ENCODE measurements at places on chromosomes 2 and 18.

- no peak for DNase-seq
These were observed 252.2 kb upstream of the SPHKAP start for GRCh38 chr2:228433721-228434120.

- no peak for DNase-seq
These were observed 66.2 kb downstream of the SP3 start for GRCh38 chr2:173898996-173899395.

GRCh38 chr2:47002480-47003381 is 87.1 kb upstream of the MCFD2 start:
- DNase-seq: no peak

DNA sequence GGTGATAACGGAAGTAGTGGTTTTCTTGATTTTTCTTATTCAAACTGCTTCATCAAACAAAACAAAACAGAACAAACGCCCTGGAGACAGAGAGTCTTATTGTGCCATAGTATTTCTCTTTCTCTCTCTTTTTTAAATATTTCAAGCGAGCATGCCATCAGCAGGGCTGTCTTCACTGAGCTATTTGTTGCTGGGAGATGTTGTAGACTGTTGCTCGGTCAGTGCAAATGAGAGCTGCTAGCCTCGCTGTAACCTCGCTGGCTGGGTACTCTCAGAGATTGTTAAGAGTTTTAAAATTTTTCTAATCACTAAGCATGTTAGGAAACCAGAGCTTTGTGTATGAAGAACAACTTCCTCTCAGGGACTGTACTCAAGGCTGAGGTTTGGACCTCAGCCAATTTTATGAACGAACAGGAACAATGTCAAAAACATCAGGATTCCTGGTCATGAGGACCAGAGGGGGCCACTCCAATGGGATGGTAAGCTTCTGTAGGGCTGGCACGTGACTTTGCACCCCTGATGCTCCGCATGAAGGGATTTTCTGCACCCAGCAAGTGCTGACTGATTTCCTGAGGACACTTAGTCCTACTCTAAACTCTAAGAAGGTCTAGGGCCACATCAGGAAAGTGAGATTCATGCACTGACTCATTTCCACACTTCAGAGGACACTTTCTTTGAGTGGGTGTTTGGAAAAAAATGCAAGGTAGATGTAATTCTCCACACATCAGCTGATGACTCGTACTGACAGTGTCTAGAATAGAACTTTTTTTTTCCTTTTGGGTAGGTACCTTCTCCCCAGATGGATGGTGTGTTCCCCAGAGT is 59.8 kb upstream of the IL1R1 start:
- no peak for DNase-seq

GRCh38 chr2:216555274-216555673 is 56.6 kb downstream of the RPL37A start:
- DNase-seq: no peak

DNA sequence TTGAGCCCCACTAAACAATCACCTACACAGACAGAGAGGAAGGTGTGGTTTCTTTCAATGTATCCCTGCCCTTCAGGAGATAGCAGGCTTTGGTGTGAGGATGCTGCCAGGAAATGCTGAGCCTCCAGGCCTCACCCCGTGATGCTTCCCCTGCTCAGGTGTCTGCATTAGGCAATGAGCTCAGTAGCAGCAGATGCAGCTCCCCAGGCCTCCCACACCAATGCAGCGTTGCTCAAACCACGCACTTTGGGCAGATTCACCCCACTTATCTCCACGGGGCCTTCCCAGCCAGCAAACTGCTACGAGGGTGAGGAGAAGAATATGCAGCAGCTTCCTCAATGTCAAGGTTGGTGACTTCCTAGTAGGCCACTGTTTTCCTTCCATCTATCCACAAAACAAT is 229.3 kb upstream of the PXDN start:
- no peak for DNase-seq

DNA sequence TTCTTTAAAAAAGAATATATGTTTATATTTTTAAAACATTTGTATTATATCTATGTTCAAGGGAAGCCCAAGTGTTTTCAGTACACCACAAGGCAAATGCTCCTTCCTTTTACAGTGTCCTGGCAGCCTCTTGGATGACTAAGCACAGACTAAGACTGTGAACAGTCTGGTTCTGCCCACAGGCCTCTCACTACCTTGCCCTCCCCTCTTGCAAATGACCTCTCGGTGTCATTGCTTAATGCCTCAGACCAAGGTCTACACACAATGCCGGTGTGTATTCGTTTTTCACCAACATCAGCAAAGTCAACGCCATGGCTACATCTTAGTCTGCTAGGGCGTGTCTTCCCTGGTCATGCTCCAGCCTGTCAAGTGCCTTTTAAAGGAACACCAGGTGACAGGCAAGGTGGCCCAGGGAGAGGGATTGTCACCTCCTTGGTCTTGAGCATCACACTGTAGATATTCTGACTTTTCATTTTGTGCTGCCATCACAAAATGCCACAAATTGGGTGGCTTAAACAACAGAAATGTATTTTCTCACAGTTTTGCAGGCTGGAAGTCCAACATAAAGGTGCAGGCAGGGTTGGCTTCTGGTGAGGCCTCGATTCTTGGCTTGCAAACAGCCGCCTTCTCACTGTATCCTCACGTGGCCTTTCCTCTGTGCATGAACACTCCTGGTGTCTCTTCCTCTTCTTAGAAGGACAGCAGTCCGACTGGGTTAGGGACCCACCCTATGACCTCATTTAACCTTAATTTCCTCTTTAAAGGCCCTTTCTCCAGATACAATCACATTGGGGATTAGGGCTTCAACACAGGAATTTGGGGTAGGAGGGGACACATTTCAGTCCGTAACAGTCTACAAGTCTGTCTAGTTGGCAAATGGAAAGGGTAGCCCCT is 266.5 kb downstream of the KLHL29 start:
- no peak for DNase-seq

GRCh38 chr2:57543211-57543610 is 503.4 kb upstream of the VRK2 start:
- DNase-seq: peak; percentile 35

GRCh38 chr2:16333681-16334080 is 332.0 kb downstream of the CYRIA start:
- no peak for DNase-seq

- no peak for DNase-seq
These were observed 141.1 kb downstream of the KLHL29 start for GRCh38 chr2:23526114-23526513.

GRCh38 chr18:12253663-12254135 is 462 bp upstream of the CIDEA start:
- no peak for DNase-seq

GRCh38 chr2:206627632-206628031 is 14.7 kb upstream of the FAM237A start:
- DNase-seq: no peak

DNA sequence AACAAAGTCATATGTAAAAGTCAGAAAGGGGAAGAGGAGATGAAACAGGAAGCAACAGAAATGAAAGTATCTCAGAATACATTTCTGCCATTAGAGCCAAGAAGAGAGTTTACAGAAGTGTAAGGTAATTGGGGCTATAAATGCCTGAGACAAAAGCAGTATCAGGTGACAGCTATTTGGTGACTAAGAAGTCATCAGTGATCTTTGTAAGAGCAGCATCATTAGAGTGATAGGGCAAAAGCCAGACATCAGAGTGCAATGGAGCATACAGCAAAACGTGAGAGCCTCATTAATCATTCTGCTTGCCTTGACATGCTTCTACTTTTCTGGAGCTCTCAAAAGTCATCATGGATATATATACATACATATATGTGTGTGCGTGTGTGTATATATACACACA is 804.7 kb upstream of the PIK3C3 start:
- no peak for DNase-seq

DNA sequence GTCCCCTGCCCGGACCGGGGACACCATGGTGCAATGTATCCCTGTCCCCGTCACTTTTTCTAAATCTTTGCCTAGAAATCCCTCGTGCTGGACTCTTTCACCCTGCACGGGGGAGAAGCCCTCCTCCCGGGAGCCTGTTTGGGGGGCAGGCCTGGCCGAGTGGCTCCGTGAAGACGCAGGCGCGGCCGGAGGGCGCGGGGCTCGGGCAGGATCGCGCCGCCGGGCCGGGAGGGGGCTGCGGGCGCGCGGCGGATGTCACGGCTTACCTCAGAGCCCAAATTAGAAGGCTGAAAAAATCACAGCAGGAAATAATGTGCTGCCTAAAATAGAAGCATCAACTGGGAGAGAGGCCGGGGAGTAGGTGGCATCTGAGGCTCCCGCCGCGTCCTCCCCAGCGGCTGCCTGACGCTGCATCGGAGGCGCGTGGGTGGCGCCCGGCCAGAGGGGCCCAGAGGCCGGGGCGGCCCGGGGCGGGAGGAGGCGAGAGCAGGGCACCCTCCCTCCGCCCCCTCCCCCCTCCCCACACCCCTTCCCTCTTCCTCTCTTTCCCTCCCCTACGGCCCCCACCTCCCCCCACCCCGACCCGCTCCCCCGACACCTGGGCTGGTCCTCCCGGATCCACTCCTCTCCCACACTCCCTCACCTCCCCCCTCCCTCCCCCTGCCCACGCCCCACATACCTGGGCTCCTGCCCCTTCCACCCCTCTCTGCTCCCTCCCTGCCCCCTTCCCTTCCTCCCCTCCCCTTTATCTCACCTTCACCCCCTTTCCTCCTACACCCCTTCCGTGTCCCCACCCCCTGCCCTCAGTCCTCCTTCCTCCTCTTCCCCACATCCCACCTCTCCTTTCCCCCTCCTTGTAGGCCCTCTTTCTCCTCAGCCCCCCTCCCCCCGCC is 51.9 kb downstream of the SLC4A1AP start:
- DNase-seq: no peak

GRCh38 chr2:141195087-141195486 is 935.7 kb downstream of the LRP1B start:
- DNase-seq: no peak

DNA sequence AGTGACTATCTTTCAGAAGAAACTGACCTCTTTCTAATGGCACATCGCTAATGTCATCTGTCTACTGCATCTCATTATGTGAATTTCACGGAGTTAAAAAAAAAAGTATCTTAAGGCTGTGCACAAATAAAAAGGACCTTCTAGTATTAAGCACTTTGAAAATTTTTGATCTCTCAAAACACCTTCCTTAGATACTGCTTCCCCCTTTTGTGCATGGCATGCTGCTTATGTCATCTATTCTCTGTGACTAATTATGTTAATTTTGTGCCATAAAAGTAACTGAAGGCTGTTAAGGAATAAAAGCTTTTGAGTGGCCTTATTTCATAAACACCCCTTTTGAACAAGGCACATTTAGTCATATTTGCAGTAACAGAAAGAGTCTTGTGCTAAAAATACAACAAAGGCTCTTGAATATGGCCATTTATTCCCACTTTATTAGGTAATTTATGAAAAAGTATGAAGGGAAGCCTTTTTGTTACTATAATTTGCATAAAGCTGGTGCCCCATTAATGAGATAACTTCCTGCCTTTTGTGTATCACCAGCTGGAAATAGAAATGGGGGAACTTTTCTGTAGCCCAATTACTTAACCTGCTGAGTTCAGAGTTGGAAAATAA is 1412.0 kb upstream of the ZEB2 start:
- DNase-seq: no peak

DNA sequence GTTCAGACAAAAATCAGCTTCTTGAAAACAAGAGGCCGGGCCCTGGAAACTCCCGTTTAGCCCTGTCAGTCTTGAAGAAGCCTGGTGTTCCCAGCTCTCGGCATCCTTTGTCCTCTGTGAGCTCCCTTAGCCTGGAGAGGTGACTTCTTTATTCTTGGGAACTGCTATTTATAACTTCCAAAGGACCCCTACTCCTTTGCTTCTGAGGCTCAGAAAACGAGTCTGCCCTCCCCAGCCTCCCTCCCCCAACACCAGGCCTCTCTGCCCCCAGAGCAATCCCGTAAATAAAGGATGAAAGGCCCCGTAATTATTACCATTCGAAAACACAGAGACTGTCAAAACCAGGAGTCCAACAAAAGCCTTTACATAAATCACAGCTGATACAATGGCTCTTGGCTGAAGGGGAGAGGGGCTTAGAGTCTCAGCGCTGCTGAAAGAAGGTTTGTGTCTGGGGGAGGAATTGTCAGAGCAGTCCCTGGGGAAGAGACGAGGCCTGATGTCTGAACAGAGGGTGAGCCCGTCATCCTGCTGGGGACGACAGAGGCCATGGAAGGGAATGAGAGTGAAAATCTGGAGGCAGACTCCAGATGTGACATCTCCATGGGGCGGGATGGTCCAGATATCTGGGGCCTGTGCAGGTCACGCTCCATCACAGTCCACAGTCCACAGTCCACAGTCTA is 283.0 kb downstream of the MYCN start:
- DNase-seq: no peak

DNA sequence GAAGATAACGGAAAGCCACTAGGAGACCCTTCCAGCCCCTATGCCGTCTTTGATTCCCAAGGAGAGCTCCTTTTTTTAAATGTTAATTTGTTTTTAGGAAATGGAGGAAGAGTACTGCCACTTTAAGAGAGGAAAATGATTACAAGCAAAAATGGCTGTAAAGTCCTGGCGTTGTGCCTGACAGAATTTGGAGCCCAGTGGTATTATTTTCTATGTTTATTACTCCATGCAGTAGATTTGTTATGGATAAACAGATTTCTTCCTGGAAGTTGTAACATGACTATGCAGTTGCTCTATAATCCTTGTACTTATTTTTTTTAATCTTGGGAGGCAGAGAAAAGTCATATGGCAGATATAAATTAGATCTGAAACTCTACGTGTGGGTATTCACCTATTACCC is 141.3 kb downstream of the GBX2 start:
- DNase-seq: peak; percentile 1

- no peak for DNase-seq
These were observed 50.6 kb upstream of the DCC start for GRCh38 chr18:52289392-52289791.

DNA sequence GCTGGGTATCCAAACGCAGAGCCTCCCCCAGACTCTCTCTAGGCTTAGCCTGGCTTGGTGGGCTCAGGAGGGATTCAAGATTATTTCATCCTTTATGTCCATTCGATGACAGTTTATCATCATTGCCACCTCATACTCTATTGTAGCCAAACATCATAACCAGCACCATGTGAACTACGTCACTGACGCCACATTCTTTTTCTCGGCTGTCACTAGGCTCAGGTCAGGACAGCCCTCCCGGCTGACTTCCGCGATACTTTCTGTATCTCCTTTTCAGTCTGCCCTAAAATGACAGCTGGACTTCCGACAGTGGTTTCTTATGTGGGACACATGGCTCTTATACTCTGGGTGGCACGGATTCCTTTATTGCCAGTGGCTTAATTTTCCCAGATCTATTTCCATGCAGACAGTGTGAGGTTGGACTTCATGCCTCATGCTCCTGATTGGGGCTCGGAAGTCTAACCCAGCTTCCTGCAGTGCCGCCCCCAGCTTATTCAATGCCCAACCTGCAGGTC is 39.8 kb upstream of the SMIM21 start:
- DNase-seq: no peak

- no peak for DNase-seq
These were observed 10.4 kb downstream of the UBE2E3 start for GRCh38 chr2:180990794-180991193.
